M059J (cell line): ENCODE measurements at places on chromosomes 4 and X. TPM values are rescaled to one million over a fixed set of nuclear protein-coding genes. Genes with fewer than 3 reads are reported as not detected.
A peak's percentile ranks its signal among the peaks of the same experiment; 100 is the strongest.

- no peak for DNase-seq
Observed at GRCh38 chrX:22193851-22194659, 78.7 kb upstream of the CBLL2 start.

- peak; percentile 15 for DNase-seq
Observed at GRCh38 chrX:100680756-100681155, 36.8 kb downstream of the SRPX2 start.

GRCh38 chrX:74613370-74614092 is 893 bp downstream of the RLIM start:
- peak; percentile 66 for DNase-seq

- DNase-seq: peak; percentile 28
Observed at GRCh38 chr4:19531906-19532848, 719.5 kb upstream of the SLIT2 start.

GRCh38 chr4:19375136-19375804 is 876.4 kb upstream of the SLIT2 start:
- no peak for DNase-seq

- no peak for DNase-seq
Observed at GRCh38 chr4:8904041-8904501, 32.4 kb upstream of the HMX1 start.

GRCh38 chr4:184513802-184514120 is 39.4 kb upstream of the IRF2 start:
- no peak for DNase-seq

GRCh38 chr4:20255823-20256222 is 4.1 kb downstream of the SLIT2 start:
- DNase-seq: no peak

DNA sequence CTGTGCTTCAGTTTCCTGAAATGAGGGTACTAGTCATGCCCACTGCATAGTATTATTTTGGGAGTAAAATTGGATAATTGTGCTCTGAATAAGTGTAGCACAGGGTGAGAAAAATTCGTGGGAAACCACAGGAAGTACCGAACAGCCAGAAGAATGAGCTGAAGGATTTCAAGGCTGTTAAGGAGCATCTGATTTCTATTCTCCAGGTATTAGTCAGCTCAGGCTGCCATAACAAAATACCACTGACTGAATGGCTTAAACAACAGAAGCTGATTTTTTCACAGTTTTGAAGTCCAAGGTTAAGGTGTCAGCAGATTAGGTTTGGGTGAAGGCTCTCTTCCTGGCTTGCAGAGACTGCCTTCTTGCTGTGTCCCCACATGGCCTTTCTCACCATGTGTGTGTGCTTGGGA is 41.9 kb downstream of the WWC2 start:
- peak; percentile 86 for DNase-seq

DNA sequence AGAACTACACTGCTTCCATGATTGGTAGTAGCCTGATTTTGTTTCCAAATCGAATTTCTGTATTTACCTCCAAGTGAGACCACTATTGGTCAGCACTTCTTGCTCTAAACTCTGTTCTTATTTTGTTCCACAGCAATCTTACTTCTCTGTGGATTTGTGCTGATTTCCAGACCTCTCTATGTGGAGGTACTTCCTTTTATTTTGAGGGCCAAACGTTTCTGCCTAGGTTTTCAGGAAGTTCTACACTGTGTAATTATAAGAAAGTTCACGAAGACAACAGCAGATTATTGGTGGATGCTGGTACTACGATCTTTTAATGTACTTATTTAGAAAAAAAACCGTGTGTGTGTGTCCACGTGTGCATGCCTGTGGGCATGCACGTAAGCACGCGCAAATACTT is 46.7 kb downstream of the DTHD1 start:
- DNase-seq: no peak

DNA sequence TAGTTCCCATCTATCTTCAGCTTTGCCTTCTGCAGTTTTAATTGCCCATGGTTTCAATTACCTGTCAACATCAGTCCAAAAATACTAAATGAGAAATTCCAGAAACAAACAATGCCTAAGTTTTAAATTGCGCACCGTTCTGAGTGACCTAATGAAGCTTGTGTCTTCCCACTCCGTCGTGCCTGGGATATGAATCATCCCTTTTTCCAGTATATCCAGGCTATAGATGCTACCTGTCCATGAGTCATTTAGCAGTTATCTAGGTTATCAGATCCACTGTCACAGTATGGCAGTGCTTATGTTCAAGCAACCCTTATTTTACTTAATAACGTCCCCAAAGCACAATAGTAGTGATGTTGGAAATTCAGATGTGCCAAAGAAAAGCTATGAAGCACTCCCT is 363.6 kb upstream of the FAM241A start:
- DNase-seq: peak; percentile 50

DNA sequence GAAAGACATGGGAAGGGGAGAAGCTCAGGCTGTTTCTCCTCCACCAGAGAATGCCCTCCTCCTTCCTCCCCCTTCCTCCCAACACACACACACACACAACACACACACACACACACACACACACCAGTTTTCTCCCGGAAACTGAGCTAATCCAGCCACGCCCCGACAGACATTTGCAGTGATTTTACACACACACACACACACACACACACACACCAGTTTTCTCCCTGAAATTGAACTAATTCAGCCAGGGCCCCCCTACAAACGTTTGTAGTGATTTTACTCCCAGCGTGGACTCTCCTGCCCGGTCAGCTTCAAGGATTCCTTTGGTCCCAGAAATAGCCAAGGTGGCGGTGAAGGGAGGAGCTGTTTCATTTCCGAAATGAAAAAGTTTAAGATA is 32.9 kb upstream of the STX18 start:
- DNase-seq: peak; percentile 56

DNA sequence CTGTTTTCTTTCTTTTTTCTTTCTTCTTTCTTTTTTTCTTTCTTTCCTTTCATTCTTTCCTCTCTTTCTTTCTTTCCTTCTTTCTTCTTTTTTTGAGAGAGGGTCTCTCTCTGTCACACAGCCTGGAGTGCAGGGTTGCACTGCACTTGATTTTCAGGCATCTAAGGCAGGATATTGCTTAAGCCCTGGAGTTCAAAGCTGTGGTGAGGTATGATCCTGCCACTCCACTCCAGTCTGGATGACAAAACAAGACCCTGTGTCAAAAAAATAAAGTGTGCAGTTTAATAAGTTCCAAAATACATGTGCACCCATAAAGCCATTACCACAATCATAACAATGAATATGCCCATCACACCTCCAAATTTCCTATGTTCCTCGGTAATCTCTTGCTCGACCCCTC is 10.6 kb upstream of the ZNF718 start:
- no peak for DNase-seq

DNA sequence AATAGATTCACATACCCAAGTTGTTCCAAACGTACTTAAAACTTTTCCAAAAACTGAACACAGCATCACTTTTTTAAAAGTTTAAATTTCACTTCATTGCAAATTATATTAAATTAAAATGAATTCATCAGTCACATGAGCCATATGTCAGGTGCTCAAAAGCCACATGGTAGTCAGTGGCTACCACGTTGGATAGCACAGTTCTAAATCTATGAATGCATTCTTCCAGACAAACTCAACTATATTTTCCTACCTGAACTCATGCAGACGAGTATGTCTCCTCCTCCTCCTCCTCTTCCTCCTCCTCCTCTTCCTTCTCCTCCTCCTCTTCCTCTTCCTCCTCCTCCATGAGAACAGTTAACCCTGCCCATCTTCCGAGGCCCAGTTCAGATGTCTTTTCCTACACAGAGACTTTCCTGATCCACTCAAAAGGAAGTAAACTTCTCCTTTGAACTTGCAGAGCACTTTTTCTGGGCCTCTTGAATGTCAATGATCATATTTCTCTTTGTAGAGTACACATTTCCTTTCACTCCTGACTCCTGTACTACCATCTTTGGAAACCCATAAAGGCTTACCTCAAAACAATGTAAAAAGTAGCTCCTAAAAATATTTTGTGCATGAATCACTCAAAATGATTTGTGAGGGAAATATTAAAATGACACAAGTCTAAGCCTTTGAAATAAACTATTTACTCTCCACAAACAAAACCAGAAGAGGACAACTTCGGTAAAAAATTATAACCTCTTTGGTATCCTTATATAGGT is 172.6 kb downstream of the AMELX start:
- peak; percentile 61 for DNase-seq

GRCh38 chr4:184019667-184020623 is 114.8 kb downstream of the STOX2 start:
- no peak for DNase-seq

- DNase-seq: peak; percentile 49
Observed at GRCh38 chr4:150242820-150243458, 164.7 kb downstream of the DCLK2 start.

DNA sequence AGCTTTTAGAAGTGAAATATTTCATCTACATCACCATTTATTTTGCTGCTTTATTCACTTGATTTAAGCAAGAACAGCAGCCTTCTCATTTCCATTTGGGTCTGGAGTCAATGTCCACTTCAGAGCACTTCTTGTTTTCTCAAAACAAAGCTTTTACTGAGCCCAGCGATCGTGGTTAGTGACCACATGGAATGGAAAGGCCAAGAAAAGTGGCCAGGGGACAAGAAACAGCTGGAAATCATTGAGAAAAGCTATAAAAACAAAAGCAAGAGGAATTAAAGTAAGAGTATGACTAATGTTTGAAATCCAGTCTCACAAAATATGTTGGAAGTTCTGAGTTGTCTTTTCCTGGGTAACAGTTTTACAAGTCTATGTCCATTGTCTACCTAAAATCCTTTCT is 328.4 kb upstream of the INTU start:
- DNase-seq: peak; percentile 33

DNA sequence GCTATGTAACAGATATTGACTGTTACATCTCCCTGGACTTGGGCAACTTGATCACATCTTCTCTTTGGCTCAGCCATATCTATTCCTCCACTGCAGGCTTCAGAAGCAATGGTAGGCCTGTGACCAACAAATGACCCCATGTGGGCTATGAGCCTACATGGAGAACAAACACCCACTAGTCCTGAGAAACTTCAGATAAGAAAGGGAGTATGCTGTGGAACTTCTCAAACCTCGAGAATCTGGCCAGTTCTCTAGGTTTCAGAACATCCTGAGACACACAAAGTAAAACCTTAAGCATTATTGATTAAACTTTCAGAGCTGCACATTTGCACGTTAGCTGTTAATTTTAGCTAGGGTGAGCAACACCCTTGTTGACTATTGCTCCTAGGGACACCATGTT is 16.3 kb downstream of the RBMX2 start:
- DNase-seq: no peak

- DNase-seq: peak; percentile 79
Observed at GRCh38 chr4:38980903-38981676, 51.1 kb downstream of the TMEM156 start.

DNA sequence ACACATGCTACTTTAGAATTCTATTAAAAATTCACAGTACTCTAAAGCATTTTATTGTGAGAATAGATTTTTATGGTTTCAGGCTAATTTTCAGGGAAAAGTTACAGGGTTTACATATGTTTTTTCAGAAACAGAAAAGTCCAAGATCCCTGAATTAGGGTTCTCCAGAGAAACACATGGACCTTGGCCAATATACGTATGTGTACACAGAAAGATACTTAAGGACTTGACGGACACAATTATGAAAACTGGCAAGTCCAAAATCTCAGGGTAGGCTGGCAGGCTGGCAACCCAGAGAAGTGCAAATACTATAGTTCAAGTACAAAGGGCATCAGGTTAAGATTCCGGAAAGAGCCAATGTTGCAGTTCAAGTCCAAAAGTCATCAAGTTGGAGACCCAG is 1897.8 kb upstream of the PCDH10 start:
- no peak for DNase-seq

DNA sequence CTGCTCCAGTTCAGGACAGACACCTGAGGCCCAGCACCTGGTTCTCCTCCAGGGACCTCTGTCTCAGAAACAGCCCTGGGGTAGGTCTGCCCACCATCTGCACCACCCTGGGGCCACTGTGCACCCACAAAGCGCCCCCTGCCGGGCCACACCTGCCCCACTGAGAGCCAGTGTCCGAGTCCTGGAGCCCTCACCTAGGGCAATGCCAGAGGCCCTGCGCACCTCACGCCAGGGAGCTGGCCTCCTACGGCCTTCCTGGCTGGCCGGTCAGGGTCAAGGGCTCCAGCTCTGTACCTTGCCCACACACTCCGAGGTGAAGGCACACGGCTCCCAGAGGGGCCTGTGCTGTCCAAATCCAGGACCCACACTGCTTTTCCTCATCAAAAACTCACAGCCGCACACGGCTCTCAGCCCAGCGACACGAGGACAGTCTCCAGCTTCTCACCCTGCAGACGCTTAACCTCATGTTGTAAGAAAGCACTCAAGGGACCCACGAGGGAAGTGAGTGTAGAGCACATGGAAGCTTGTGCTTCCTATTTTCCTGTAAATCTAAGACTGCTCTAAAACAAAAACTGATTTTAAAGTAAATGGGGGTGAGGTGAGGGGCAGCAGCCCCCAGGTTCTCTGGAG is 5.4 kb downstream of the CTBP1 start:
- no peak for DNase-seq

DNA sequence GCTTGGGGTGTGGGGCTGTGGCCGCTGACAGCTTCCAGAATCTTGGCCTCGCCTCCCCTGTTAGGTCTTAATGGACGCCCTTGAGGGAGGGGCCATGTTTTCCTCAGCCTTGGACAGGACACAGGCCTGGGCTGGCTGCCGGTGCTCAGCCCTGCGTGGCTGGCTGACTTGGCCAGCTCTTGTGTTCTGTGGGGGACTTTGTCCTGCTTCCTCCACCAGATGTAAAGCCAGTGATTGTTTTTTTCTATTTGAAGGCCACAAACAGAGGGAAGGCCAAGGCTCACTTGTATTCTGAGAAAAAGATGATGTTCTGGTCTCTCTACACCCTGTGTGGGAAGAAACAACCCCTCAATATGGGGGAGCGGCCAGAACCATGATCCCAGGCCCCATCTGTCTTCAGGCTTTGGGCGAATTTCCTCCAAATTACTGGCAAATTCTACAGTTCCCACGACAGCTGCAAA is 71.3 kb downstream of the HTRA3 start:
- DNase-seq: no peak

Gene TMEM164
- total RNA-seq: 32.6 and 33.4 TPM in 2 replicates

Gene SPARCL1
- 0.07 and 0.37 TPM in 2 replicates for total RNA-seq

Gene MAGEA6
- 23.7 and 25.3 TPM in 2 replicates for total RNA-seq

Gene RASSF6
- 0.02 TPM in 1 of 2 replicates, not detected in the other for total RNA-seq

Gene MTCP1
- total RNA-seq: 3.8 and 11.6 TPM in 2 replicates

Gene SRPK3
- total RNA-seq: 0.20 TPM in 1 of 2 replicates, not detected in the other

Gene MAP7D2
- 0.74 and 1.4 TPM in 2 replicates for total RNA-seq

Gene KIAA1210
- total RNA-seq: 0.02 TPM in 1 of 2 replicates, not detected in the other

Gene DMRTC1
- not detected in 2 replicates for total RNA-seq

Gene SMR3B
- total RNA-seq: not detected in 2 replicates

Gene FSTL5
- total RNA-seq: 0.12 TPM in 1 of 2 replicates, not detected in the other

Gene SLITRK2
- not detected in 2 replicates for total RNA-seq

Gene CTBP1
- 101 and 166 TPM in 2 replicates for total RNA-seq
